ENCODE measurements at places on chromosomes 11 and 22.

- DNase-seq, result no peak
These were observed 119.0 kb downstream of the LDLRAD3 start for GRCh38 chr11:36062796-36063365.

DNA sequence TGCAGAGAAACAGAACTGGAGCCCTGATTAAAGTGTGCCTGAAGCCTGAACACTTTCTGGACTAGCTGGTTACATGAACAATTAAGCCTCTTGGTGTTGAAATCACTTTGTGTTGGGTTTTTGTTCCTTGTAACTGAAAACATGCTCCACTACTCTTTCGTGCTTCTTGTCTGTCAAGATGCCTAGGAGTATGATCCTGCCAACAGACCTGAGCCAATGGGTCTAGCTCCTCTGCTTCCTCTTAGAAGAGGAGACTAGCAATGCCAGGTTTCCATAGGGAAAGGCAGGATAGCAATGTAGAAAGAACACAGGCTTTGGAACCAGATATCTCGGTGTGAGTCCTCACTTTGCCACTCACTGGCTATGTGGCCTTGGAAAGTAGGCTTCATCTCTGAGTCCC is 40.3 kb downstream of the IRAG1 start:
- DNase-seq, result no peak

GRCh38 chr11:102064316-102064715 is 17.1 kb downstream of the CFAP300 start:
- no peak for DNase-seq

- DNase-seq, result no peak
These were observed 11.3 kb upstream of the EFCAB6 start for GRCh38 chr22:43823353-43823908.

DNA sequence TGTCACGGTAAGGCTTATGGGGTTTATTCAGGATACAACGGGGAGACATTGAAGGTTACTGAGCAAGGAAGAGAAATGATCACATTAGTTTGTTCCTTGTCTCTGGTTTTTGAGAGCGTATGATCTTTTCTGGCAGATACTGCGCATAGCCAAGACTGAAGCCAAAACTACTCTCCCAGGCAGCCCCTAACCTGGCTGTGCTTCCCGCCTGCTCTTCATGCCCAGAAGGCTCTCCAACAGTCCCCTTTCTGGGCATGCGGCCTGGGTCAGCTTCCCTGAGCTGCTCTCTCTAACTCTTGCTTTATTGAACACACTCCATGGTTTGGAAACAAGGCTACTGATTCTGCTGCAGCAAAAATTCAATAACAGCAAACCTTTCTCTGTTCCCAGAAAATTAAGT is 306.6 kb downstream of the BUD13 start:
- no peak for DNase-seq

DNA sequence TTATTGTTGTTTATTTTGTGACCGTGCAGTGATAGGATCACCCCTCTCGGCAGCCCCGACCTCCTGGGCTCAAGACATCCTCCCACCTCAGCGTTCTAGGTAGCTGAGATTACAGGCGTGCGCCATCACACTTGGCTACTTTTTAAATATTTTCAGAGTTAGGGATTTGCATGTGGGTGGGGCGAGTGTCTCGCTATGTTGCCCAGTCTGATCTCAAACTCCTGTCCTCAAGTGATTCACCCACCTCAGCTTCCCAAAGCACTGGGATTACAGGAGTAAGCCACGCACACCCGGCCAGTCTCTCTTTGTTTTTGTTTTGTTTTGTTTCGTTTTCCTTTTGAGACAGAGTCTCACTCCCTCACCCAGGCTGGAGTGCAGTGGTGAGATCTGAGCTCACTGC is 1.2 kb upstream of the INTS5 start:
- DNase-seq, result no peak

DNA sequence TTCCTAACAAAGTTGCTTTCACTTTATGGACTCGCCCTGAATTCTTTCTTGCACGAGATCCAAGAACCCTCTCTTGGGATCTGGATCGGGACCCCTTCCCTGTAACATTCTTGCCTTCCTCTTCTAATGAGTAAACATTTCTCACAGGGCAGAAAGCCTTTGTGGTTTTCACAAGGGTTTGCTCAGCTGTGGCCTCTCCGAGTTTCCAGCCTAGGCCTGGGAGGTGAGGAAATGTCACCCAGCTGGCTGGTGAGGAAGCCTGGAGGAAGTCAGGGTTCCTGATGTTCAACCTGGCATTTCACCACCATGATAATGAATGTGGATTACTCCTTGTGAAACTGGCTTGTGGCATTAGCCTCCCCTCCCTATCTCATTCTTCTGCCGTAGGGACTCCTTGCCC is 224.9 kb downstream of the DSCAML1 start:
- no peak for DNase-seq

GRCh38 chr11:19428206-19429002 is 187.7 kb upstream of the E2F8 start:
- no peak for DNase-seq

DNA sequence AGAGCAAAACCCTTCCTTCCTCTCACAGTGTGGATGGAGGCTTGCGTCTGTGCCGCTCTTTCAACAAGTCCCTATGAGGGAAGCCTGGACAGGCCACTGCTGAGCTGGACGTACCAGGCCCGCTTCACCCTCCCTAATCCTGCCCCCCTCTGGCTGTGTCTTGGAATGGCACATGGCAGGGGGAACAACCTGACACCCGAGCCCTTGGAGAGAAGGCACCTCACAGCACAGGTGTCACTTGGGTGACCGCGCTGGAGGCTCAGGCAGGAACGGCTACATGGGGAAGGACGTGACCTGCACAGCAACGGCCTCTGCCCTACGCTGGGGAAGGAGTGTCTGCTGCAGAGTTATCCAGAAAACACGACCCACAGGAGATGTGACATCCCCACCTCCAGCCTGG is 11.0 kb downstream of the CARS1 start:
- DNase-seq, result no peak

DNA sequence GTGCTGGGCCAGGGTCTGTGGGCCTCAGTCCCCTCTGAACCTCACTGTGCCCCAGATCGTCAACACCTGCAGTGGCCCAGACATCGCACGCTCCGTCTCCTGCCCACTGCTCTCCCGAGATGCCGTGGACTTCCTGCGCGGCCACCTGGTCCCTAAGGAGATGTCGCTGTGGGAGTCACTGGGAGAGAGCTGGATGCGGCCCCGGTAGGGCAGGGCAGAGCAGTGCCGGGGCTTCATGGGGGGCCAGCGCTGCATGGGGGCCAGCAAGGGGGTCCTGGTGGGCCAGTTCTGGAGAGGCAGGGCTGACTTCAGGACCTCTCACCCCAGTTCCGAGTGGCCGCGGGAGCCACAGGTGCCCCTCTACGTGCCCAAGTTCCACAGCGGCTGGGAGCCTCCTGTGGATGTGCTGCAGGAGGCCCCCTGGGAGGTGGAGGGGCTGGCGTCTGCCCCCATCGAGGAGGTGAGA is 16.3 kb downstream of the EPS8L2 start:
- DNase-seq, result peak; percentile 15

GRCh38 chr11:125694951-125695350 is 14.3 kb upstream of the ACRV1 start:
- no peak for DNase-seq

GRCh38 chr11:107259811-107260221 is 197.8 kb downstream of the CWF19L2 start:
- no peak for DNase-seq

DNA sequence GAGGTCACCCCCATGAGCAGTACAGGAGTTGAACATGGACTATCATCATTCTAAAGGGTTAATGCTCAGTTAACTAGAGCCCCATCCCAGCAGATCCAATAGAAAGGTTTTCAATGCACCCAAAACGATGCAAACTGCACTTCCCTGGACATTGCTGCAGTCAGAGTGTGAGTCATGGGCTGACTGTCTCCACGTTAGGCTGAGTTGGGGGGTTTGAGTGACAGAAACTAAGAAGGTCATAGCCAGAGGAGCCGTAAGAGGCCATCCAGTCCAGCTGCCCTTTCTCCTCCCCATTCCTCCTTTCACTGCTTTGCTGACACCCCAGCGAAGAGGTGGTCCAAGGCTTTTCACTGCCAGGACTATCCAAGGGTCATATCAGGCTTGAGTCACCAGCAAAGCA is 10.5 kb upstream of the OR2AT4 start:
- no peak for DNase-seq

DNA sequence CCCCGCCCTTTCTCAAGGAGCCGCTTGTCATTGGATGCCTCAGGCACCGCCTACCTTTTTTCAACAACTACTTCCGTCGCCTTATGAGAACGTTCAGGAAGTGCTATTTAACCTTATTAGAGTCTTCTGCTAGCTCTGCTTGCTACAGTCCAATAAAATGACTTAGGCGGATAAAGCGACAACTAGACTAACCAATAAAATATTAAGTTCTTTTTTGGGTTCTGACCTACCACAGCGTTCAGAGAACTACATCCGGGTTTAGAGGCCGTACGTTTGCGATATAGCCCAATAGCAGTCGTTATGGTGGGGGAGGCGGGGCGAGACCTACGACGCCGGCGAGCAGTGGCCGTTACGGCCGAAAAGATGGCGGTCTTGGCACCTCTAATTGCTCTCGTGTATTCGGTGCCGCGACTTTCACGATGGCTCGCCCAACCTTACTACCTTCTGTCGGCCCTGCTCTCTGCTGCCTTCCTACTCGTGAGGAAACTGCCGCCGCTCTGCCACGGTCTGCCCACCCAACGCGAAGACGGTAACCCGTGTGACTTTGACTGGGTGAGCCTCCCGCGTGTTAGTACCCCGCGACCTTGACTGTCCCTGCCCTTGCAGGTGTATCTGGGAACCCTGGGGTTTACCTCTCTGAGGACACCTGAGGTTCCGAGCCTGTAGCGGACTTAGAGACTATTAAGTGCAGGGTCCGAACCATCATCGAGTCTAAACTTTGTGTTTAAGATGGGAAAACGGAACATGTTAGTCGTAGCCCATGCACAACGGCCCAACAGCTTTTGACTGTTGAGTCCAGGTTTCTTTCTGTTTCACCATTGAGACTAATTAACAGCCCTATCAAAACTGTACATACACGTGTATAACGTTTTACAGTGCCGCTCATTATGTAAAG is at the start of gene TMX2:
Gene TMX2, plus strand, starts transcription at position 338 of the 895 bp plus-strand sequence. Its CDS starts 26 bp downstream, at position 364.
- DNase-seq, result peak; percentile 91

GRCh38 chr11:64347193-64347867 is 7.3 kb downstream of the CCDC88B start:
- DNase-seq, result no peak

DNA sequence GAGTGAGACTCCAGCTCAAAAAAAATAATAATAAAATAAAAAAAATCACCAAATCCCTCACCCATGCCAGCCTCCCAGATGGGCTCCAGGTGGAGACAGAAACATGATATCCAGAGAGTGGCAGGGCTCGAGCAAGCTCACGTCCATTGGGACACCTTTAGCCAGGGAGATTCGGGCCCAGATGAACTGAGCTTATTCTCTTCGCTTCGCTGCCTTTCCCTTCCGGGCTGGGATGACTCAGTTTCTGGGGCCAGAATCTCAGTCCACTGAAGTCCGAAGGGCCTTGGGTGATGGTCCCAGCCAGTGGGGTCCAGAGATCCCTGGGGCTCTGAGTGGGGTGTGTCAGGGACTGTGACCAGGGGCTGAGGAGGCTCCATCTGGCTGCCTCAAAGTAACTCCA is 23.0 kb upstream of the MYEOV start:
- no peak for DNase-seq

- DNase-seq, result no peak
These were observed 201.4 kb downstream of the GRIA4 start for GRCh38 chr11:105811242-105811641.

GRCh38 chr11:116471608-116472256 is 301.1 kb downstream of the BUD13 start:
- DNase-seq, result no peak

DNA sequence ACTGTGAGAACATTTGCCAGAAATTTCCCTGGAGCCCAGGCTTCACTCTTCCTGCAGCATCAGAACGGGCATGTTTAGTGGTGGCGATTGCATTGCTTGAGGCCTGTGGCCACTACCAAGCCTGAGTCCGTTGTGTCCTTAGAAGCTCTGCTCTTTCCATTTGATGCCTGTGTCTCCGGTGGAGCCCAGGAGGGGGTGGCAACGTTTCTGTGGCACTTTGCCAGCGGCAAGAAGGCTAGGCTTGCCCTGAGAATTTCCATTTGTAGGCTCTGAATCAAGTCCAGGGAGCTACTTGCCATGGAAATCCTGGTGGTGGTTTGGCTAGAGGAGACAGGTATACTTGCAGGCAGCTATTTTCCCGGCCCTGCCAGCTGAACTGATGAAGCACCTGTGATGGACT is 47.1 kb downstream of the ADAMTS8 start:
- no peak for DNase-seq

- DNase-seq, result no peak
These were observed 58.3 kb downstream of the TYR start for GRCh38 chr11:89235976-89236375.

- no peak for DNase-seq
These were observed 8.8 kb downstream of the SCGB2A1 start for GRCh38 chr11:62217191-62217748.

DNA sequence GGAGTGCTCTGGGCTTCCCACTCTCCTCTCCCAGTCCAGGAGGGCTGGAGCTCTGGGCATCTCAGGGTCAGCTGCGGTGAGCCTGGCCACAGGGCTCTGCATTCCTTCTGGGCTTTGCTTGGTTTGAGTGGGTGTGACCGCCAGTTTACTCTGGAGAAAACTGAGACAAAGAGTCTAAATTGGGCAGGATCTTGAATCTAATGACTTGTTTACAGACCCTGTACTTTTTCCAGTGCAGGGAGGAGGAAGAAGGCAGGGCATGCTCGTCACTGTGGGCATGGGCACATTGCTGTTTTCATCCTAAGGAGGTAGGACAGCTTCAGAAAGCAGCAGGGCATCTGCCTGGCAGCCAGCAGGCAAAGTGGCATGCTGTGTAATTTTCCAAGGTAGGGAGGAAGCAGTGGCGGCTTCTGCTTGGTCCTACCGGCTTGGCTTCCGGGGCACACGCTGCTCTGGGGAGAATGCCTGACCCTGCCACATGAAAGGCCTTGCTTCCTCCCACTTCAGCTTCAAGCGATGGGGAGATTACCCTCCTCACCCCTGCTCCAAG is 22.9 kb downstream of the FLI1 start:
- no peak for DNase-seq

GRCh38 chr11:1152316-1153104 is 5.2 kb upstream of the MUC5AC start:
- DNase-seq, result peak; percentile 40

GRCh38 chr11:87444993-87445392 is 407.3 kb downstream of the TMEM135 start:
- DNase-seq, result no peak

GRCh38 chr11:74321487-74322188 is 10.2 kb upstream of the P4HA3 start:
- DNase-seq, result no peak

GRCh38 chr22:27024982-27025381 is 367.6 kb downstream of the MIAT start:
- DNase-seq, result no peak

GRCh38 chr11:19284881-19285280 is 44.1 kb upstream of the E2F8 start:
- no peak for DNase-seq

Measured in GM10248 (cell line).